ENCODE measurements at places on chromosomes 4 and X.

DNA sequence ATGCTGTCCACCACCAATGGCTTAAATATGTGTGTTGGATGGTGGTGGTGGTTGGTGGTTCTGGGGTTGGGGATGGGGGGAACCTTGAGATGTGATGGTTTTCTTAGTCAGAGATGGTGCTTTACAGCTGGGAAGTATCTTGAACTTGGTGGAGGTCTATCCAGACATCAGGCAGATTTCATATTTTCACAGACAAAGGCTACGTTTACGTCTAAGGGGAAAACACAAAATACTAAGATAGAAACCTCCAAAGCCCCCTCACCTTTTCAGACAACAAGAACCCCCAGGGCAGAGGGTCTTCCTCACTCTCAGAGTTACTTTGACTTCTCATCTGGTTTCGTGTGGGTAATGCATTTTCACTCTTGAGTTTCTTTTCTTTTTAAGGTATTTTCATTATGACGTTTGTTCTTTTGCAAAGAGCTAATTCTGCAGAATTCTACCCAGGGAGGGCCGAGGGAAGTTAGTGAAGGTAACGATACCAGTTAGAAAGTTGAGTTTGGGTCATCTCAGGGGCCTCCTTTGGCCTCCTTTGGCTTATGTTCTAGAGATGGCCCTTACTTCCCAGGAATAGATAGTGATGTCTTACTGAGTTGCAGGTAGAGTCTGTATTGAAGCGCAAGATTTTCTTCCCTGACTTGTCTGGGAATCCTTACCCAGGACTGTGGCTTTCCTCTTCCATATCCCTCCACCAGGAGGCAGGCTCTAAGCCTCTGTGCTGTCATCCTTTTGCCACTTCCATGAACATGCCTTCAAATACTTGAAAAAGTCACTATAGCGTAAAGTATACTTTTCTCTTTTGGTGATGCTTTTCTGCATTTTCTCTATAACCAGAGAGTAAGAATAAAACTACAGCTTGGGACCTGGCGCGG is 31.9 kb downstream of the RHOH start:
- no peak overlapping the region for H3K27ac ChIP-seq
- H3K4me3 ChIP-seq = no peak overlapping the region
- no peak for DNase-seq
- no peaks in the 10 kb centered on the region for H3K27me3 ChIP-seq

DNA sequence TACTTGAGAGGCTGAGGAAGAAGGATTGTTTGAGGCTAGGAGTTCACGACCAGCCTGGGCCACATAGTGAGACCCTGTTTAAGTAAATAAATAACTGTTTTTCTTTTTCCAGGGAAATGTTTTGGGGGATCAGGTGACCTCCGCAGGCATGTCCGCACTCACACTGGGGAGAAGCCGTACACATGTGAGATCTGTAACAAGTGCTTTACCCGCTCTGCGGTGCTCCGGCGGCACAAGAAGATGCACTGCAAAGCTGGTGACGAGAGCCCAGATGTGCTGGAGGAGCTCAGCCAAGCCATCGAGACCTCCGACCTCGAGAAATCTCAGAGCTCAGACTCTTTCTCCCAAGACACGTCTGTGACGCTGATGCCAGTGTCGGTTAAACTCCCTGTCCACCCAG is 30.5 kb downstream of the ZBTB49 start:
- H3K27me3 ChIP-seq = no peaks in the 10 kb centered on the region
- no peak for DNase-seq
- H3K4me3 ChIP-seq = no peak overlapping the region
- H3K36me3 ChIP-seq = peaks cover 72% of the 10 kb centered on the region
- no peaks in the 10 kb centered on the region for H3K4me1 ChIP-seq
- no peak overlapping the region for H3K27ac ChIP-seq

DNA sequence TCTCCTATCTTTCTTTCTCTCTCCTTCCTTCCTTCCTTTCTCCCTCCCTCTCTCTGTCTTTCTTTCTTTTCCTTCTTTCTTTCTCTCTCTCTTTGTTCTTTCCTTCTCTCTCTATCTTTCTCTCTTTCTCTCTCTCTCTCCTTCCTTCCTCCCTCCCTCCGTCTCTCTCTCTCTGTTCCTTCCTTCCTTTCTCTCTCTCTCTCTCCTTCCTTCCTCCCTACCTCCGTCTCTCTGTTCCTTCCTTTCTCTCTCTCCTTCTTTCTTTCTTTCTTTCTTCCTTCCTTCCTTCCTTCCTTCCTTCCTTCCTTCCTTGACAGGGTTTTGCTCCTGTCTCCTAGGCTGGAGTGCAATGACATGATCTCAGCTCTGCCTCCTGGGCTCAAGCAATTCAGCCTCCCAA is 24.2 kb upstream of the P2RY8 start:
- H3K4me3 ChIP-seq = no peak overlapping the region
- H3K27me3 ChIP-seq = no peaks in the 10 kb centered on the region
- DNase-seq = no peak
- no peaks in the 10 kb centered on the region for H3K36me3 ChIP-seq
- no peaks in the 10 kb centered on the region for H3K4me1 ChIP-seq

DNA sequence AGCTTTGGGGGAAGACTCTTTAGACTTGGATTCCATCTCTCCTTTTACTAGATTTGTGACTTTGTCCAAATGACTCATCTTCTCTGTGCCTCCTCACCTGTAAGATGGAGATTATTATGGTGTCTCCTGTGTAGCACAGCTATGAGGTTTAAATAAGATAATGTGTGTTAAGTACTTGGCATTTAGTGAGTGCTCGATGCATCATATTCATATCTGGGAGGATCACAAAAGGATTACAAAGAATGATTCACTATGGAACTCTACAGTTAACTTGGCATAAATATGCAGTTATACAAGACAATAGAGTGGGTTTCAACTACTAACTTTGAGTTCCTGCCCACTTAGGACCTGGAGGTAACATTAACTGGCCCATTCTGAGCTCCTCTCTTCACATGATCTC is 2.3 kb downstream of the GBA3 start:
- H3K27me3 ChIP-seq = peaks cover 46% of the 10 kb centered on the region
- no peaks in the 10 kb centered on the region for H3K4me1 ChIP-seq

All from esophagus squamous epithelium (tissue), 5 donors.